ENCODE measurements at places on chromosomes 3 and 15.

DNA sequence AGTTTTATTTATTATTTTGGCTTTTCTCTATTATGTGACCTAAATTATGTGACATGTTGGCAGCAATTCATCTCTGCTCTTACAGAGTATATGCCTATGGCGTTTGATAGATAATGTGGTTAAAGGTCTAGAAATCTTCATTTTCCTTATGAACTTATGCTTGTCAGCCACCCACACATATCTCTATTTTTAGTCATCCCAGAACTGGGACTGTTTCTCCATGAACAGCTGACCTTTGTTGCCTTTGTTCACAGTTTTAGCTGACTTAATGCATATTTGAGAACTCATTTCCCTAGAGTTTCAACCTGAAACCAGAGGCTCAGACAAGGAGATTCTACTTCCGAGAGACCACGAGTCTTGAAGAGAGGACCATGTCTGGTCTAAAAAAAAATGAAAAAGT lies 176.5 kb downstream of the RAP2B start:
- DNase-seq, result peak; percentile 56

- DNase-seq, result peak; percentile 84
Observed at GRCh38 chr15:68885070-68885469, 45.3 kb upstream of the SPESP1 start.

DNA sequence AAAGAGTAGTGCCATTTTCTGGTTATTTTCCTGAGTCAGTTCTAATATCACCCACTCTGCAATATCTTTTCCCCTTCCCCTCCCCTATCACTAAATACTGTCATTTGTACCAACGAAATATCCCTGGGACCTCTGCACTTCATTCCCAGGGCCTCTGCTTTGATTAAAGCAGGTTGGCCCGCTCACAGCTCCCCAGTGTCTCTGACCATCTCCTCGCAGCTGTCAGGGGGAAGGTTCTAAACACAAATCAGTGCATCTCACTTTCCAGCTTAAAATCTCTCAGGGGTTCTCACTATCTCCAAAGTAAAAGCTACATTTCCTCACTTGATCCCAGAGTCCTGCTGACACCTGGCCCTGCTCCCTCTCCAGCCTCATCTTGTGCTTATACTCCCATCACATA lies 28.1 kb upstream of the SLC35G2 start:
- no peak for DNase-seq

- no peak for DNase-seq
Observed at GRCh38 chr3:32821686-32822296, 4.0 kb downstream of the TRIM71 start.

DNA sequence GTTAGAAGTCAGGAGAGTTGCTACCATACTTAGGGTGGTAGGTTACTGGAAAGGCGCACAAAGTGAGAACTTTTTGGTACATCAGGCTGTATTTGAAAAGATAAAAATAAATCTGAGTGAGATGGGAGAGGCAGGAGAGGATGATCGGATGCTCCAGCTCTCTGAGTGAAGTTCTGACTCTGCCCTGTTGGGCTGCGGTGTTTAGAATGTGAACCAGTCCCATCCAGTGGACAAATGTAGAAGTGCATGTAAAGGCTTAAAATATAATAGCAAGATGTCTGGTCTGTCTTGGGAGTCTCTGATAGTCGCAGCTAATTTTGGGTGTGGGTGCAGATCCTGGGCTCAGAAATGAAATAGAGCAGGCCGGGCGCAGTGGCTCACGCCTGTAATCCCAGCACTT lies 30.4 kb downstream of the ACKR2 start:
- peak; percentile 60 for DNase-seq

GRCh38 chr15:78321786-78322185 lies 18.4 kb upstream of the CRABP1 start:
- DNase-seq, result no peak

- DNase-seq, result peak; percentile 38
Observed at GRCh38 chr15:38349251-38349650, 96.6 kb downstream of the SPRED1 start.

- peak; percentile 44 for DNase-seq
Observed at GRCh38 chr15:71780115-71780976, 30.0 kb upstream of the NR2E3 start.

- peak; percentile 28 for DNase-seq
Observed at GRCh38 chr15:29736744-29737020, 85.6 kb downstream of the TJP1 start.

GRCh38 chr15:48602358-48603122 lies 43.0 kb downstream of the FBN1 start:
- peak; percentile 81 for DNase-seq

DNA sequence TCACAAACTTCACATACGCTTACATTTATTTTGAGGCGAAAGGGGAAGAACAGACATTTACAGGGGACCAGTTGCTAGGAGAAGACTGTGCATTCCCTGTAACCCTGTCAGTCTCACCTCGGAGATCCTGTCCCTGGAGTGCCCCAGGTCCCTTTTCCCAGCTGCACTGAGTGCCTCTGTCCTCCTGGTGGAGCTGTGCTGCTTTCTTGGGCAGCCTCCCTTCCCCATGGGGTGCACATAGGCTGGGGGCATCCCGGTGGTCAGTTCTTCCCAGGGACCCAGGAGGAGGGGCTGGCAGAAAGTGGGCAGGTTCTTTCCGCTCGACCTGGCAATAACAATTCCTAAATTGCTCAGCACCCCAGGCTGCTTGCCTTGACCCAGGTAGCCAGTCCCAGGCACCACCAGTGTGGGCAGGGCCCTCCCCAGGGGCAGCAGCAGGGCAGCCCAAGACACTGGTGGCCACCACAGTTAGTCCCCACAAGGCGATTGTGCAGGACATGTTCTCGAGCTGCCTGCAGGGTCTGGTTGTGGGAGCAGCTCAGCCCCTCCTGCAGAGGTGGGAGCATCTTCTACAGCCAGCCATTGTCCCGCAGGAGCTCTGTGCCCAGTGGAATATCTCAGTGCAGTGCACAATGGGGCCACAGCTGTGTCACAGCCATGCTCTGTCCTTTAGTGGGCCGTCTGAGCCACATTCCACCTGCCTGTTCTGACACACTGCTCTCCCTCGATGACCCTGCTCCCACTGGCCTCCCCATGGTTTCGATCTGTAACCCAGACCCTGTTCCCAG lies 36.3 kb downstream of the APBA2 start:
- DNase-seq, result no peak

- peak; percentile 28 for DNase-seq
Observed at GRCh38 chr15:84725001-84725491, 9.1 kb upstream of the SEC11A start.

- peak; percentile 25 for DNase-seq
Observed at GRCh38 chr3:157240408-157240807, 80.5 kb upstream of the CCNL1 start.

GRCh38 chr3:153731071-153731470 lies 390.1 kb upstream of the ARHGEF26 start:
- DNase-seq, result no peak

- DNase-seq, result no peak
Observed at GRCh38 chr15:62428851-62429598, 263.9 kb upstream of the C2CD4B start.

DNA sequence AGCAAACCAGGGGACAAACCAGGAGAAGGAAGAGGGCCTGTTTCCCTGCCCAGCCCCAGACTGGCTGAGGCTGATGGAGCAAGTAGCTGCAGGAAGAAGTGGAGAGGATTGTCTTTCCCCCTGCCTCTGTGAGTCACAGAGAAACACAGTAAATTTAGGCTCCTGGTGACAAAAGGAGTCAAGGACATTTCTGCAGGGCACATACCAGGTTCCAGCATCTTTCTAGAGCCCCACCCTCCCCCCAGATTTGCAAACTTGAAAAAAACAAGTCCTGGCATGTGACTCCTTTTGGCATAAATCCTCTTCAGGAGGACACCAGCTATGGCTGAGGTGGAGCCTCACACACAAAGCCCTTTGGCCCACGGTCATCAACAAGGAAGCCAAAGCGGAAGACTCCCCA lies 17.8 kb downstream of the PLD1 start:
- DNase-seq, result no peak

GRCh38 chr3:105516972-105517371 lies 150.3 kb downstream of the ALCAM start:
- no peak for DNase-seq

- no peak for DNase-seq
Observed at GRCh38 chr15:59976480-59977271, 27.4 kb upstream of the FOXB1 start.

GRCh38 chr15:48001393-48002039 lies 119.3 kb upstream of the SLC24A5 start:
- DNase-seq, result no peak

- no peak for DNase-seq
Observed at GRCh38 chr3:43953380-43953779, 262.6 kb downstream of the ABHD5 start.

DNA sequence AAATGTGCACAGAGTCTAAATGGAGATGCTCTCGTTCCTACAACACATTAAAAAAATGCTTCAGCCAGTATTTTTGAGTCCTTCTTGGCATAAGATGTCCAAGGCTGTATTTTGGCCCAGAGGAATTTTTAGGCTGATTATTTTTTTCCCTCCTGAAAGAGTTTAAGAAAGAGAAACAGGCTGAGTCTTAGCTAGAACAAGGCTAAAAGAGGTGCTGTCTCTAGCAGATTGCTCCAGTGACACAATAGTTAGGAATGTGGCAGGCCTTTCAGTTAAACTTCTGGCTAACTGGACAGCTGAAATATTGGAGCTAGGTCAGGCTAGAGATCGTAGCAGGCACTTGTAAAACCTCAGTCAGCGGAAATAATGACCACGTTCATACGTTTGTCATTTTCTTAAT lies 271.4 kb upstream of the RARB start:
- peak; percentile 71 for DNase-seq

GRCh38 chr3:94612631-94613030 lies 549.8 kb downstream of the NSUN3 start:
- DNase-seq, result no peak

DNA sequence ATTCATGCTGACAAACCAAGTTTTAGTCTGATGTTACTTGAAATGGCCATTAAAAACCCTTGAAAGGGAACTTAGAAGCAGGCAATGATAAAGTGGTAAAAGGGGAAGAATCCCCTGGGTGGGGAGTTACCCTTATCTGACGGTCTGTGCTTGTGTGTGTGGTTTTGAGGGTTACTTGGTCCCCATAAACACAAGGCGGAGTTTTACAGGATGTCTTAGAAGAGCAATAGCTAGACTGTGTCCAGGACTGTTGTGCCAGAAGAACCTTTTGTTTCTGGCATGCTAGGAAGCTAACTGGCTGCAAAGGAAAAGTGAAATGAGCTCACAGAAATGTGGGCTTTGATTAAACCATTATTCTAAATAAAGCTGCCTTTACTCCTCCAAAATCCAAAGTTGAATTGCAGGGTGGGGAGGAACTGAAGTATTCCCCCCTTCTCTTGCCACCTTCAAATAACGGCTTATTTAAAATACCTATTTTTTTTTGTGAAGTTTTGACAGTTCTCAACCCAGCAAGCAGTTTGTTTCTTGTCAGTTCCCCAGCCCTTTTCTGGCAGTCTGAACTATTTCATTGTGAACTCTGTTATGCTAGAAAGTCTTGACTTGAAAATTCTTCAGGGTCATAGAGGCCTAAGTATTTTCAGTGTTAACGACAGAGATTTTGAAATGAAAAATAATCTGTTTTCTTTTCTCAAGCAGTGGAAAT lies 443.5 kb downstream of the OTOL1 start:
- DNase-seq, result no peak

GRCh38 chr3:15795651-15796308 lies 2.0 kb downstream of the ANKRD28 start:
- peak; percentile 76 for DNase-seq

- no peak for DNase-seq
Observed at GRCh38 chr15:39735120-39735717, 47.4 kb downstream of the FSIP1 start.

DNA sequence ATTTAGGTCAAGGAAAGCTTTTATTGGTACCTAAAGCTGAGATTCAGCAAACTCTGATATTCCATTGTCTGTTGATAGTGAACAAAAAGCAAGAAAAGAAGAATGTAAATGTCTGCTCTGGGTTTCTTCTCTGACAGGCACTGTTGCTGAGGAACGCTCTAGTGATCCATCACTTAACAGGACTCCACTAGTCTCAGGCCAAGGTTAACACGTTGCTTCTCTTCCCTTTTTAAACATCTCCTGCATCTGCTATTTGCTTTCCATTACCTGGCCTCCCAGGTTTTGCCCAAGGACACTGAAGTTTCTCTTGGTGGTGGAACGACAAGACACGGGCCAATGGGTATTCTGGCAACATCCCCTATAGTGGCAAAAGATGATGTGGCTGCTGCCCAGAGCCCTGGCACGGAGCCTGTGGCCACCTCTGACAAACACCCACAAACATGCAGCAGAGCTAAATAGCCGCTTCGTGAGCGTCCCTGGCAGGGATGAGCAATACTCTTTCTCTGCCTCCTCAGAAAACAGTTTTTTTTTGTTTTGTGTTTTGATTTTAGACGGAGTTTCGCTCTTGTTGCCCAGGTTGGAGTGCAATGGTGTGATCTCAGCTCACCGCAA lies 97.8 kb upstream of the AKAP13 start:
- DNase-seq, result peak; percentile 40

DNA sequence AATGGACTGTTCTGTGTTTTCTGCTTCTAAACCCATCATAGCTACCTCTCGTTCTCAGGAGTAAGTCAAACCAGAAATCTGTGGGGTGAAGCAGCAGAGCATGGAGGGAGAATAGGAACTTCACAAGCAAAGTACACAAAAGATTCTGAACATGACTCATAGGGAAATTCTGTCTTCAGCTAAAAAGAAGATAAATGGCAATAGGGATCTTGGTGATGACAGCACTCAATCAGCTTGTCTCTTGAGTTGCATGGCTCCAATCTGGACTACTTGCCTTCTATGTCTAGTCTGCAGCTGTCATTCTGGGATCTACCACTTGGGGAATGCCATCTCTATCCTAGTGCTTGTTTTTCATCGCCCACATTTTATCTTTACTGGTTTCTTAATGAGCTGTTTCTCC lies 13.5 kb upstream of the GRAMD1C start:
- peak; percentile 13 for DNase-seq

DNA sequence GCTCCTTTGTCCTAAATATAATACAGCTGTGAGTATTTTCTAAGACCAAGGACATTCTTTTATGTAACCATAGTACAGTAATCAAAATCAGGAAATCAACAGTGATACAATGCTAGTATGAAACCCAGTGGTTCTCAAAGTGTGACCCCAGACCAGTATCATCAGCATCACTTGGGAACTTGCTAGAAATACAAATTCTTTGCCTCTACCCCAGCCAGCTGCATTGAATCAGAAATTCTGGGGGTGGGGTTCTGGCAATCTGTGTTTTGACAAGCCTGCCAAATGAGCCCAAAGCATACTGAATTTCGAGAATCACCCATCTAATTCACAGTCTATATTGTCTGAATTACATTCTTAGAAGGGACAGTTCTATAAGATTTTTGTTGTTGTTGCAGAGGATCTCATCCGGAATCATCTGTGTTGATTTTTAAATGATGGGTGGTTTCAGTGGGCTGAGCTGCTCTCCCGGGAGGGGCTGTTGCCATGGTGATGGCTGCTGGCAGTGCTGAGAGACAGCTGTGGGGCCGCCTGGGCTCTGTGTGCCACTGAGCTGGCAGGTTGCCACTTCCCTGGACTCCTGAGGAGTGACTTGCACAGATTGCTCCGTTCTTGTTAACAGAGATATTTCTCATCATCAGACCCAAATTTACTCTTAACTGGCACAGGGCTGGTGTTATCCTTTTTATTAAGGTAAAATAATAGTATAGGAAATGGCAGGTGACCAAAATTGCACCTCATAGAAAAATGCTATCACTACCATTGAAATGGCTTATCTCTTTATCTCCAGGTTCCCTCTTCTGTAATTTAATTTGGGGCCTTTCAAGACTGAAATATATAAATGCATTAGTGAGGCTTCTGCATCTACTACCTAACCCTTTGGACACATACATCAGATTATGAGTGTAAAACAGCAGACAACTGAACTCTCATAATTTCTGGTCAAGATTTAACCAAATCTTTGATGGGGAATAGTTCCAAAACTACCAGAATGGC lies 56.5 kb downstream of the NEK11 start:
- DNase-seq, result peak; percentile 61

GRCh38 chr3:152392272-152392880 lies 123.6 kb downstream of the MBNL1 start:
- no peak for DNase-seq

Measured in fibroblast of skin of scalp (primary cell).